ENCODE measurements at places on chromosomes 2 and 18.

DNA sequence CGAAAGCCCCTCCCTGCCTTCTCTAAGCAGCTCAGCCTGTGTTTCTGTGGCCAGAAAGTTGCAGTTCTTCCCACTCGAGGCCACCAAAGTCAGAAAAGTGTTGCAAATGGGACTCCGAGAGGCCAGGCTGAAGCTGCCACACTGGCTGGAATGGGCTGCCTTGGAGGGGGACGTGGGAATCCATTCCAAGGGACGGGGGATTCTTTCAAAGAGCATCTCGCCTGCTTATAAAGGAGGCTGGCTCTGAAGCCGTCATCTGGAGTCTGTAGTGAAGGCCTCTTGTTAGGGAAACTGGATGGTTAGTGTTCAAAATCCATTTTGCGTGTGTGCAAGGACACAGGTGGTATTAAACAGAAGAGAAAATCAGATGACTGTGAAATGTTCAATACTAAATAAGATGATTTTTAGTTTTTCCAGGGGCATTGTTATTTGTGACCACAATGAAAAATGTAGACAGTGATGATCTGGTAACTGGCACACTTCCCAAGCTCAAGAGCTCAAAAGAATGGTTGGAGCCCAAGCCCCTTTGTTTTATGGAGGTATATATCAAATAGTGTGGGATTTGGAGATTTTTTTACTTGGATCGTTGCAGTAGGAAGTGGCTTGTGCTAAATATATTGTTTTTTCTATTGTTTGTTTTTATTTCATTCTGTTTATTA is 782 bp downstream of the FAM228B start:
- DNase-seq = no peak

DNA sequence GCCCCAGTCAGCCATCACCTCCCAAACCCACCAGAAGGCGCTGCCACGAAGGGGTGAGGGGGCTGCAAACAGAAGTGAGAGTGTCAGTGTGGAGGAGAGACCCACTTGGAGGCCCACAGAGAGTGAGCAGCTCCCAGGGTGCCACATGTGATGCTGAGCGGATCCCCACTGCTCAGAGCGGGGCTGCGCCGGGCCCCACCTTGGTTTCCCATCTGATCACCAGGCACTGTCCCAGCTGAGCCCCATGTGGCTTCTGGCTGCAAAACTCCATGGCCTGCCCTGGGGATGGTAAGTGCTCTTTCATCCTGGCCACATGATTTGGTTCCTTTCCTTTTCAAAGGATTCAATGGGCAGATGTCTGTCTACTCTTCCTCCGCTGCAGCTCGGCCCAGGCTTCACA is 23.8 kb downstream of the SNORC start:
- no peak for DNase-seq

- no peak for DNase-seq
Measured at GRCh38 chr2:228938629-228939028, 332.5 kb downstream of the PID1 start.

DNA sequence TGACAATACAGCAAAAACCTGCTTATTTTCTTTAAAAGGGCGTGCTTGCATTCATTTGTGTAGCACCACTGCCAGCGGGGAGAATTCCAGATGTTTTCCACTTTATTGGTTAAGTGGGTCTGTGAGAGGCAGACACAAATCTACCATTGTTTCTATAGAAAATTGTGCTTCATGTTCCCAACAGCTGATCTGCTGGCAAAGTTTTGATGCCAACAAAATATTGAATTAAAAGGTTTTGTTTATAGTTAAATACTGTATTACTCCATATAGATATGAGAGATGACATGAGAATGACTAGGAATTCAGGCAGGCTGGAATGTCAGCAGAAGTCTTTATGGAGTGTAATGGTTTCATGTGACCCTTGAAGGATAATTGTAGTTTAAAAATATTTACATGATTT is 182.7 kb downstream of the MC4R start:
- DNase-seq = no peak

DNA sequence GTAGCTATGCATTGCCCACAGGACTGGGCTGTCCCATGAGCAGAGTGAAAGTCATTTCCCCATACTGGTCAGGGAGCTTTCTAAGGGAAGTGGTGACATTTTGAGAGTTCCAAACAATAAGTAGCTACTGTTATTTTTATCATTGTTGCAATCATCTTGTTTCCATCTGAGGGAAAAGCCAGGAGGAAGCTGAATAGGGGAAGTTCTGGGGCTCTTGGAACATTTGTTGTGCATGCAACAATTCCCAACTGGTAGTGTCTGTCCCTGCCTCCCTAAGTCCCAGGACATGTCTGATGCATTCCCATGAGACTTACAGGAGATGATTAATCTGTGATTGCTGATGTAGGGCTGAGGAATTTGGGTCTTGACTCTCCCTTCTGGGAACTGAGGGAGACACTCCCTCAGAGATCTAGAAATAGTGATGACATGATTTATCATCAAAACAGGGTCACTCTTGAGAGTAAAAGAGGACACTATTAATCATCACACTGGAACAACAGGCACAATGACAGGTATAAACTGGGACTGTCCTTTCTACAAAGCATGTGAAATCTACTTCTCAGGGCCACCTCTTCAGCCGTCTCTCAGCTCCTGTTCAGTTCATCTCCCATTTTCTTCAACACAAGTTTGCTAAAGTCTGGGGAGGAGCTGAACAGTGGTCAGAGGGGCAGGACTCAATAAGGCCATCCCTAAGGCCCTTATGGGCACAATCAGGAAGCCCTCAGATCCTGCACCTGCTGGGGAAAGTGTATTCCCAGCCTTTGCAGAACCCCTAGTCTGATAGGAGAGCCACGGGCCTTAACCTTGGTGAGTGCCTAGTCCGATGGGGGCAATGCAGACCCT is 28.0 kb upstream of the MARCO start:
- DNase-seq = no peak

GRCh38 chr18:47254341-47254939 is 3.0 kb upstream of the SKOR2 start:
- no peak for DNase-seq

DNA sequence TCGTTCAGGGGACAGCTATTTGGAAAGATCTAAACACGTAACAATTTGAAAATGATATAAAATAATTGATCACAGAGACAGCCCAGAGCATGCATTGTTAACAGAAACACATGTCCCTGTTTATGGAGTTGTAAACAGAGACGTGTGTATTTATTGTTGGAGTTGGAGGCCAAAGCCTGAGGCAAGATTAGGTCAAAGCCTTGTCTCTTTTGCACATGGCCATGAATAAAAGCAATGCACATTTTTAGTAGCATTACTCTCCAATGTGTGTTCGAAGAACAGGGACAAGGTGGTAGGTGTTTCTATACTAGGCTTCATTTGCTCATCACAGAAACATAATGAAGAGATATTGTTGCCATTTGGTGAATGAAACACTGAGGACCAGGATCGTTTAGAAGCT is 841.5 kb upstream of the FANCL start:
- no peak for DNase-seq

- no peak for DNase-seq
Measured at GRCh38 chr2:47568164-47568850, 165.4 kb downstream of the MSH2 start.

- DNase-seq = no peak
Measured at GRCh38 chr2:162261032-162261945, 18.0 kb upstream of the FAP start.

DNA sequence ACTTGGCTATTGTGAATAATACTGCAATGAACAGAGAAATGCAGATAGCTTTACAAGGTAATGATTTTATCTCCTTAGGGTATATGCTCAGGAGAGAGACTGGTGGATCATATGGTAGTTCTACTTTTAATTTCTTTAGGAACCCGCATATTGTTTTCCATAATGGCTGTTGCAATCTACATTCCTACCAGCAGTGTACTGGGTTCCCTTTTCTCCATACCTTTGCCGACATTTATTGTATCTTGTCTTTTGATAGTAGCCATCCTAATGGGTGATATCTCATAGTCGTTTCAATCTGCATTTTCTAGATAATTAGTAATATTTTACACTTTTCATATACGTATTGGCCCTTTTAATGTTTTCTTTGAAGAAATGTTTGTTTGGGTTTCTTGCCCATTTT is 702.9 kb upstream of the ACVR2A start:
- no peak for DNase-seq

DNA sequence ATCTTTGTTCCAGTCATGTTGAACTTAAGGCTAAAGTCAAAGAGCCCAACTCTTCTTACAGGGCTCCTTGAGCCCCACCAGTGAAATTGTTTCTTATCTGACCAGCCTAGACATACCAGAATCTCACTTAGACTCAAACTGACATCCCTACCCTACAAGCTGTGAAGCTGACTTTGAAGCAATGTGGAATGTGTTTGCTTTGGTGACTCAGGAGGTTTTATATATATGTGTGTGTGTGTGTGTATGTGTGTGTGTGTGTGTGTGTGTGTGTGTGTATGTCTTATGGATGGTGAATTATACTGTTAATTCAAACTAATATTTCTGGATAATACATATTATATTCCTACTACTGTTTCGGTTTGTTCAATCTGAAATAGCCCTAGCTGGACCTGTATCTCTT is 67.3 kb downstream of the CAMKMT start:
- DNase-seq = no peak

- no peak for DNase-seq
Measured at GRCh38 chr2:152297715-152298114, 37.3 kb upstream of the FMNL2 start.

- DNase-seq = peak; percentile 53
Measured at GRCh38 chr2:171160956-171161740, 455 bp upstream of the TLK1 start.
